Activated T-cell treated with anti-CD3 and anti-CD28 coated beads for 1 hour (primary cell): ENCODE measurements at places on chromosomes 12 and 14.

DNA sequence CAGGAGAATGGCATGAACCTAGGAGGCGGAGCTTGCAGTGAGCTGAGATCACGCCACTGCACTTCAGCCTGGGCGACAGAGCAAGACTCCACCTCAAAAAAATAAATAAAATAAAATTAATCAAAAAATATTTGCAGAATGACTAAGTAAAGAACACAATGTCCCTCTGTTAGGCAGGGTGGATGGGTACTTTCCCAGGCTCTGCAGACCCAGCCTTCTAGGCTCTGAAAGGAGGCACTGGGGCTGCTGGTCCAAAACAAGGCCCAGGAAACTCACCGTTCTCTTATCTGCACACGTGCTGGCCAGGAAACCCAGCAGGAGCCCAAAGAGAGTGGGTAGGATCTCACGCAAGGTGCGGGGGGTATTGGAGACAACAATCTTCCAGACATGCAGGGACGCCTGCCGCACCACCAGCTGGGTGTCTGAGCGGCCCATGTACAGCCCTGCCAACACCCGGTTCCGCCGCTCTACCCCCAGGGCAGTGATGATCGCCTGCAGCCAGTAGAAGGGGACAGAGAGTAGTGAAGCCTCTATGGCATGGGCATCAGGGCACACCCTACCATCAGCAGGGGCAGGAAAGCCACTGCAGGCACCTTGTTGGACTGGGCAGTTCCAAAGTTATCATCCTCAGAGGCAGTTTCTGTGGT, 25.8 kb upstream of the RAB35 start:
- no peak for DNase-seq

DNA sequence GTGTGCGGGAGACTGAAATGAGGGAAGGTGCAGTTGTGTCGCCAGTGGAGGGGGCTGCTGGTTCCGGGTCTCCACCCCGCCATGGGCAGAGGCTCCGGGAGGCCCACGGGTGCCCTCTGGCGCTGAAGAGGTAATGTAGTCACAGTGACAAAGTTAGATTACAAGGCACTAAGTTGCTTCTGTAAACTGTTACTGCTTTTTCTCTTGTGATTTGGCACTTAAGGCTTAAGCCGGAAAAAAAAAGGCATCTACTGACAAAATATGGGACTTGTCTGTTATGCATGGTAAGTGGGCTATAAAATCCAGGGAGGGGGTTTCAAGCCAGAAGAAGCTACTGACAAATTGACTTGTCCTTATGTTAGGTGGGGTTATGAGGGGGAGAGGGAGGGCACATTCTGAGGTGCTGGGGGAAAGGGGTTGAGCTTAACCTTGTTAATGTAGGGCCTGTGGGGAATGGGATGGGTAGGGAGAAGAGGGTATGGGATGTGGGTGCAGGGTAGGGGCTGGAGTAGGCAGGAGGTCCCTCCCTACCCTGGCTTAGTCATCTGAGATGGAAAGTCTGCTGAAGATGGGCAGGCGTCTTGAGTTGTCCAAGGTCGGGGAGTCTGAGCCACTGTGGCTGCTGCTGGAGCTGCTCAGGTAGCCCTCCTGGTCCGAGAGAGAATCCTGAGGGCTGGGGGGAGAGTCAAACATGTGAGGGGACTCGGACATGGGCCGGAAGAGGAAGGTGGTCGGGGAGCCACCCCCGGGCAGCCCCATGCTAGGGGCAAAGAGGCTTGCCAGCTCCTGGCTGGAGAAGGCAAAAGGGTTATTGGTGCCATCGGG, 3.7 kb downstream of the ZFP36L1 start:
- peak; percentile 82 for DNase-seq

DNA sequence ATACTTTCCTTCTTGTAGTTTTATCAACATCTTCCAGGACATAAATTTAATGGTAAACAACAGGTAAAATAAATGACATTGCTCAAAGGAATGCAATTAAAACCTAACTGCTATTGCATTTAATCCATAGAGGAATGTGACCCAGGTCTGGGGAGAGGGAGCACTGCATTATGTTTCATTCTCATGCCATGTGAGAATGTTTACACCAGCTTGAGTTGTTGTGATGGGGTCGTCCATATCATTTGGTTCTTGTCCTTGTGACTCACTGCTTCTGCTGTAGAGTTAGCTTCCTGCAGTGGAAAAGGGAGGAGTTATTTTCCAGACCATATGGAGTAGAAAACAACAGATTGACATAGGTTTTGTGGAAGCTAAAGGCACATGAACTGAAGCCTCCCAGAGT, 129.3 kb upstream of the PMCH start:
- no peak for DNase-seq

GRCh38 chr12:12083688-12084087, 12.9 kb downstream of the BCL2L14 start:
- no peak for DNase-seq

DNA sequence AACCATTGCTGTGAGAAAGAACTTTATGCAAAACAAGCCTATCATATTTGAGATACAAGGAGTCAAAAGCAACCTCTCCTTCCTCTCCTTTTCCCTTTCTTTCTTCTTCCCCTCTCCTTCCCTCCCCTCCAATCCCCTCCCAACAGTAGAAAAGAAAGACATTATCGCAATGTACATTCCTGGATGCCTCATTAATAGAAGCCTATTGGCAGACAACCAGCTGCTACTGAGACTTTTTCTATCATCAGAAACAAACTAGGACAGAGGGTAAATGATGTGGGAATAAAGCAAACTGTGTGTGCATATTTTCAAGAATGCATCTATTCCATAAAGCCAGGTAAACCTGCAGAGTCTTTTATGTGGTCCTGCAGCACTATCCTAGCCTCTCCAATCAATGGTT, 237.2 kb downstream of the ITPR2 start:
- no peak for DNase-seq

- no peak for DNase-seq
Measured at GRCh38 chr12:88247241-88247643, 105.1 kb downstream of the TMTC3 start.

DNA sequence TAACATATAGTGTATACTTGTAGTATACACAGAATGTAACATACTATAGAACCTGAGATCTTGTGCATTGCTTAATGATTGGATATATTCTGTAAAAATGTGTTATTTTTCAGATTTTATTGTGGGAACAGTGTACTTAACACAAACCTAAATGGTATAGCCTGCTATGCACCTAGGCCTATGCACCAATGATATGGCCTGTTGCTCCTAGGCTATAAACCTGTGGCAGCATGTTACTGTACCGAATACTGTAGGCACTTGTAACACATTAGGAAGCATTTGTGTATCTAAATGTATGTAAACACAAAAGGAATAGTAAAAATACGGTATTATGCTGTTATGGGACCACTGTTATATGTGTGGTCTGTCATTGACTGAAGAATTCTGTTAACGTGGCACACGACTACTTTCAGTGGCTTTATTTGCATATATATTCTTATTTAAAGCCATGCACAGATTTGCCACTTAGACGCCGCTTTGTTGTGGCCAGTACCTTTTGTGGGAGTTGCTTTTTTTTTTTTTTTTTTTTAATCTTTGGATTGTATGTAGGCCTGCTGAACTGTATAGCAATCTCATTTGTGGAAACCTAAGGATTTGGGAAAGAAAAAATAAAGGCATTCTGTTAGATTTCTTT, 7.4 kb downstream of the PAPOLA start:
- no peak for DNase-seq

GRCh38 chr12:49961993-49962764, 507 bp downstream of the AQP5 start:
- DNase-seq = no peak

DNA sequence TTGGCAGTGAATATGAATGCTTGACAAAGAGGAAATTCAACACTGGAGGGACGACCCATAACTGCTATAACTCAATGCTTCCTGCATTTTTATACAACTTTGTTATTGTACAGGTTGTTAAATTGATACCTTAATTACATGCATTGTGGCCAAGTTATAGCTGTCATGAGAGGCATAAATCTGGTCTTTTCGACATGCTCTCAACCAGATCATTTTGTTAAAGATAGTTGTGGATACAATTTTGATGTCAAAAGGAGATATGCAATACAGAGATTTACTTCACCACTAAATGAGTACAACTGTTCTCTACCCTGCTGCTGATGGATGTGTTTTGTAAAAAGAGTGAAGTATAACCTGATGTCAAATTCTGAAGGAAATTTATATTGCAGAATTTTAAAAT, 946.0 kb downstream of the GALC start:
- no peak for DNase-seq

DNA sequence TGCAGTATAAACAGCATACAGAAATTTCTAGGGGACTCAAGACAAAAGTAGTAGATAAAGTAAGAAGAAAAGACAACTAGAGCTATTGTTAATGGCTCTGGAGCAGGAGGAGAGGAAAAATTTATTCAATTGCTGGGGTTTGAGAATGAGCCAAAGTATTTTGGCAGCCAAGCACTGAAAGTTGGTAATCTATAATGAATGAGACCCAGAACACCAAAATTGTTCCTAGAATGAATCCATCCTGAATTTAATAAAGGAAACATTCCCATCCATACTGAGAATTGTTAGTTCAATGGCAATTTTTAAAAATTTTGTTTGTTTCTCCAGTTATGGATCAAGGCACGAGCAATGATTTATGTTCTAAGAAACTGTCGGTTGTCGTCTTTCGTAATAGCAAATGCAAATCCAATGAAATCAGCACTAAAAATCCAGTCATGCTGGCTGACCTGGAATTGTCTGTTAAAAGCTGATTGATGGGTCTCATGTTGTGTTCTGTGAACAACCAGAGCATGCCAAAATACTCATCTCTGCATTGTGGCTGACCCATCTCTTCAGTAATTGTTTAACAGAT, 170.9 kb upstream of the LMNTD1 start:
- DNase-seq = no peak

GRCh38 chr12:10366875-10367274, 23.0 kb downstream of the KLRK1 start:
- DNase-seq = no peak

GRCh38 chr12:95548539-95549391, 2.5 kb downstream of the USP44 start:
- peak; percentile 58 for DNase-seq

GRCh38 chr12:89016970-89017778, 335.1 kb downstream of the DUSP6 start:
- DNase-seq = no peak

DNA sequence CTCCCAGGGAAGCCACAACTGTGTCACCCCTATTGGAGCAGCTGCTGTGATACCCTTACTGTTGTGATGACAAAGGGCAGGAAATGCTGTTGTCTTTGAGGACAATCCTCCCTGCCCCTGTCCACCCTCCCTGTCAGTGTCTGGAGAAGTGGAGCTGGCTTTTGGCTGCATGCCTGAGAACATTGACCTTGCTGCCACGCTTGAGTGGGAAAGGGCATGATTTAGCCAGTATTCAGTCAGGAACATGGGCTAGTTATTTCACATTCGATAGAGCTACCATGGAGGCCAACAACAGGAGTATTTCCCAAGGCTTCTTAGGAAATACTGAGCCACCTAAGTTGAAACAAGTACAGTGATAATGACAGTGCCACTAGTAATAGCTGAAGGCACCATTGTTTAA, 59.4 kb downstream of the MYRFL start:
- DNase-seq = no peak

DNA sequence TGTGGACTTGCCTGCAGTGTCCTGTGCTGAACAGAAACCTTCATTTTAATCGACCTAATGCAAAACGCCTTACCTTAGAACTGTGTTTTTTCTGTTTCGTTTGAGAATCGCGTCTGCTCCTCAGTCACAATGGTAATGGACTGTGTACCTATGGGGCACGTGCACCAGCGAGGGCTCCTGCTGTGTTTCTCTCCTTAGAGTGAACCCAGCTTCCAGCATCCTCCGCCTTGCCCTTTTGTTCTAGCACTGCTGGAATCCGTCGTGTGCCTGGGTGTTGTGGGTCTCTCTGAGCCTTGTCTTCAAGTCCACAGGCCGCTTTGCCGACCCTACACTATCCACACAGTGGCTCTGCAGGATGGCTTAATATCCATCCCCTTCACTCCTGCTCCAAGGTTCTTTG, 3.6 kb downstream of the AMN start:
- no peak for DNase-seq

DNA sequence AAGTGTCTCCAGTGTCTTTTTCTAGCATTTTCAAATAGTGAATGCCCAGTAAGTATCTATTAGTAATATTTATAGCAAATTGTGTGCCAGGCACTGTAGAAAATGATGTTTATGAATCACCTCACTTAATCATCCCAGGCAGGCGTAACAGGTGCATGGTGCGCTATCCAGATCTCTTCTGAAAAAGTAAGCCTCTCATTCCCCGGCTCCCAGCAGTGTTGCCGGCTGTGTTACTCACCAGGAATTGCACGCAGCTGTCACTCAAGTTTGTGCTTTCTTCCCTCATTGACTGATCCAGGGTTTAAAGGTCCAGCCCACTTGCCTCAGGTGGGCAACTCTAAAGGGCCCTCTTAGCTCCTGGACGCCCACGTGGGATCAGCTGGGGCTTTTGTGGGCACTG, 173.8 kb upstream of the RASSF8 start:
- DNase-seq = no peak

DNA sequence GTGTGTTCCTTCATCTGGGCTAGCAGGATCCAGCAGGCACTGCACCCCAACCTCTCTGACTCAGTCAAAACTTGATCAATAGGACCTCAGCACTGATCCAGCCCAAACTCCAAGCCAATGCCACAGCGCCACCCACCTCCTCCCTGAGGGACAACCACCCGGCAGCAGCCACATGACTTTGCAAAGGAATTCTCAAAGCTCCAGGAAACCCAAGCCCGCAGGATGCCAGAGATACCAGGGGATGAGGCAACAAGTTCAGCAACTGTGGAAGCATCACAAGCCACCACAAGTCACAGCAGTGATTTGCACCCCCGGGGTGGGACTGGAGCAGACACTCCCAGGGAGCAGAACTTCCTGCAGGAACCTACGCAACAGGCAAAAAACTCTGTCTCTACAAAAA, 37.3 kb downstream of the ACTN1 start:
- no peak for DNase-seq

DNA sequence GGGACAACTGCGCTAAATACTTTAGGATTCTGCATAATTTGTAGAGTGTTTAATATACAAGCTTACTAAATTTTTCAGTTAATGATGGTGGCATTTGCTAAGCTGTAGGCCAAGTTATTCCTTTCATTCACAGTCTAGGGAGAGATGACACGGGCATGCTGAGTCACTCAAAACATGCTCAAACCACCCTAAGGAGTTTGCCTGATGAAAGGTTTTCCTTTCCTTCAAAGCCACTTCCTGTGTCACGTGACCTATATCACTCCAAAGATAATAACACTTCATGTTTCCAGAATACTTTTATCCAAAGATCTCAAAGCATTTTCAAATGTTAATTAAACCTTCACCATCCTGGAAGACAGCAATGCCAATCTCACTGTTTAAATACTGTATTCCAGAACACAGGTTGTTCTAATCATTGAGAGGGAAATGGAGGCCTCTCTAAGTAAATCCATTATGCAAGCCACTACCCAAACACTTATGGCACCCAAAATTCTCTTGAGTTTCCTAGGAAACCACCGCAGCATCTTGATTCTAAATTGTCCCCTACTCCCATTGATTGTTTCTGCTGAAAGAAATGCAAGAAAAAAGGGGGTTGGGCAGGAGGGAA, 207.0 kb upstream of the CDKN3 start:
- DNase-seq = no peak
